Dorsolateral prefrontal cortex (tissue), 122 donors: ENCODE measurements at places on chromosomes 1 and 21.

- DNase-seq = no peak
Observed at GRCh38 chr21:21084179-21084578, 86.0 kb downstream of the NCAM2 start.

DNA sequence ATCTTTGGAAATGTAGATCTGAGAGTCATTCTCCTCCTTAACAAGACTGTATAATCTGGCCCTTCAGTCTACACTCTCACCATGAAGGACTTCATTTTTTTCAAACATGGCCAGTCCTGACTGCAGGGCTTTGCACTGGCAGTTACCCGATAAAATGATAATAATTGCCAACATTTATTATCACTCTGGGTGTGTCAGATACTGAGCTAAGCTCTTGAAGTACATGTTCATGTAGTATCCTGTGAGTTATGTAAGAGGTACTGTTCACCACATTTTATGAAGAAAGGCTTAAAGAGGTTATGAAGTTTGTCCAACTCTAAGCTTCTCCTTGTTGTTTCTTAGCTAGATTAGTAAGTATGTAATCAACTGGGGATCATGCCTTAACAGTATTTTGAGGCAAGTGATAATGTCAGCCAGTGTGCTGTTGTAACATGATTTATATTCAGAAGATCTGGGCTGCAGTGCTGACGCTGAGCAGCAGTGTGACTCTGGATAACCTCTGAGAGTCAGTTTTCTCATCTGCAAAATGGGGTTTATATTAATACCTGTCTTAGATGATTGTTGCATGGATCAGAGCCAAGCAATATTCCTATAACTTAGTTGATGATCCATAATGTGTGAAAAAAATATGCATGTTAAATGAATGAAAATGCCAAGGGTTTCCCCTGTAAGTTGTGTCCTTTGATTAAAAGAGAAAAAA lies 42.1 kb upstream of the LEPR start:
- no peak for DNase-seq

DNA sequence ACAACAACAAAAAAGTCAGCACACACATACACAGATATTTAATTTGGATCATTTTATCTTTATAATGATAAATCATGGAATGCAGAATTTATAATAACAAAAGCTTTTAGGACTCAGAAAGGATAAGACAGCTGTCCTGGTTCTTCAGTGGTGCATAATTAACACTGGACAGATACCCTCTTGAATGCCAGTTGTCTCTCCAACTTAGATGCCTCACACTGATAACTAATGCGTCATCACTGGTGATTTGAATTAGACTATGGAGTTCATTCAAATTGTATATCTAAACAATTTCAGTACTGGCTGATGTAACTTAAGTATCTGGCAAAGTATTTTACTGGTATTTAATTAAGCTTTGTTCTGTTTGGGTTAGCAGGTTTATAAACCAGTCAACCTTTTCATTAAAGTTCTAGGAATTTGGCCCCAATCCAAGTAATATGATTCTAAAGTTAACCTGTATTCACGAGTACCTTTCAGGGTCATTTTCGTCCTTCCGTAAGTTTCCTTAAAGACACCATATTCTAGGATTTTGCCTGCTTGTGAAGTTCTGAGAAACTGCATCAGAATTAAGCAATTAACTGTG lies 1199.5 kb upstream of the TMPRSS15 start:
- no peak for DNase-seq

GRCh38 chr1:157105988-157106812 lies 6.6 kb upstream of the ETV3L start:
- peak; percentile 40 for DNase-seq

GRCh38 chr1:34781071-34781843 lies at the start of gene GJB3:
GJB3 (plus strand) TSS chr1:34781214; CDS start chr1:34784763, 3,549 bp downstream.
- DNase-seq = no peak

DNA sequence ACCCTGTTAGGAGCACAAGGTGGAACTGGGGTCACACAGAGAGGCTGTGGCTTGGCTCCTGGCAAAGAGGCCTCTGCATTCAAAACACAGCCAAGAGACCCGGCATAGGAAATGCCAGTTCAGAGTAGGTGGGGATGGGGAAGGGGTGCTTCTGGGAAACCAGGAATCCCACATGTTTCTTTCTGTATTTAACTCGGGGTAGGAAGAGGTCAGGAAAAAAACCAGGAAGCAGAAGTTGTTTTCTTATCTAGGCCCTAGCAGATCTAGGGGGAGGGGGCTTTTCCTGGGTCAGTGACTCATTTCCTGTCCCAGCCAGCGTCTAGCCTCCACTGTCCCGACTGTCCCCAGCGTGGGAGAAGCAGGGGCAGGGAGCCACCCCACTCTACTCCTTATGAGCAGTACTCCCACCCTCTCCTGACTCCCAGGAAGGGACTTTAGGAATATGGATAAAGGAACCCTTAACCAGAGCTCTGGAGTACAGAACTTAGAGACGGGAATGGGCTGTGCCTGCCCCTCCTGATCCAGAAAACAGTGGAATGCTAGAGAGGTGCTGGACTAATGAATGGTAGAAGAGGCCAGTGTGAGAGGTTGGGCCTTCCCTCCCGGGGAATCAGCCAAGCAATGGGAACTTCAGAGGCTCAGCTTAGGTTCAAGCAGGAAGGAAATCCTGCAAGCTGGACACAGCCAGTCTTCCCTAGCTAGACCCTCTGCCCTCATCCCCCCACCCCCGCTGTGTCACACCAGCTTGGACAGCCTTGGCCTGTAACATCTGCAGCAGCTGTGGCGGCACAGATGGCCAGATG lies 5.7 kb downstream of the FHL3 start:
- DNase-seq = no peak

- DNase-seq = no peak
Observed at GRCh38 chr1:36964830-36965229, 69.5 kb downstream of the GRIK3 start.

DNA sequence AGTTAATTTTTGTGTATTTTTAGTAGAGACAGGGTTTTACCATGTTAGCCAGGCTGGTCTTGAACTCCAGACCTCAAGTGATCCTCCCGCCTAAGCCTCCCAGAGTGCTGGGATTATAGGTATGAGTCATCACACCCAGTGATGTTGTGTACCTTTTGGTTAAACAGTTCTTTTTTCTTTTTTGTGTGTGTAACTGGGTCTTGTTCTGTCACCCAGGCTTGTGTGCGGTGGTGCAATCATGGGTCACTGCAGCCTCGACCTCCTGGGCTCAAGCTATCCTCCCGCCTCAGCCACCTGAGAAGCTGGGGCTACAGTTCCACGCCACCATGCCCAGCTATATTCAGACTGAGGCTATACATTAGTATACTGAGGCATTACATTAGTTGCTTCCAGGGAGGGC lies 37.8 kb downstream of the GABPB2 start:
- no peak for DNase-seq

DNA sequence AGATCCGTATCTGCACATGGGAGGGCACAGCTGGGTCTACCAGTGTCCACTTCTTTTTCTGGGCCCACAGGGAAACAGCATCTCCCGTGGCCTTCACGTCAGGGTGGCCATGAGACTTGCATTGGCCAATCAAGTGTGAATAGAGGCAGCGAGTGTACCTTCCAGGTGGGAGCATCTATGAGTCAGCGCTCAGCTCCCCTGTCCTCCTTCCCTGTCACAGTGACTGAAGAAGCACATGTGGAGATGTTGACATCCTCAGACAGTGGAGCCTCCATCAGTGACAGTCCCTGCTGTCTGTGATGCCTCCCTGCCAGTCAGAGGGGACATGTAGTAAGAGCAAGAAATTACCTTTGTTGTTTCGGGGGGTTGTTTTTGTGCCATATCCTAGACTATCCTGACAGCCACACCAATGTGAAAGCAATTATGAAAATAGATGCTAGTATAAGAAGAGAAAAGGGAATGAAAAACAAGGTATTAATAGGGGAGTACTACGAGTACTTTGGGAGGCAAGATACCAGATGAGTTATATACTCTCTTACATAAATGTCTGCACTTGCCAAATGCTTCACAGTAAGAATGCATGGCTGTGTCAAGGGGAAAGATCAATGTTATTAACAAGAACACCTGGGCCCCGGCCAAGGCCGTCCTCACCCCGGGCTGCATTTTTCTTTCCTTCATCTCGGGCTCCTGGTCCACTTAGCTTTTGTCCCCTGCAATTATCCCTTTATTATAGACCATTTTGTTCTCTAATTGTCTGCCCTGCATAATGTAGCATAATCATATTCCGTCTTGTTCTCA lies 86.0 kb downstream of the MATN1 start:
- no peak for DNase-seq

- DNase-seq = no peak
Observed at GRCh38 chr1:247345881-247346280, 14.2 kb upstream of the ZNF496 start.

- no peak for DNase-seq
Observed at GRCh38 chr21:36703626-36704280, 4.8 kb downstream of the SIM2 start.

GRCh38 chr1:156073110-156073687 lies 9.1 kb downstream of the MEX3A start:
- no peak for DNase-seq

DNA sequence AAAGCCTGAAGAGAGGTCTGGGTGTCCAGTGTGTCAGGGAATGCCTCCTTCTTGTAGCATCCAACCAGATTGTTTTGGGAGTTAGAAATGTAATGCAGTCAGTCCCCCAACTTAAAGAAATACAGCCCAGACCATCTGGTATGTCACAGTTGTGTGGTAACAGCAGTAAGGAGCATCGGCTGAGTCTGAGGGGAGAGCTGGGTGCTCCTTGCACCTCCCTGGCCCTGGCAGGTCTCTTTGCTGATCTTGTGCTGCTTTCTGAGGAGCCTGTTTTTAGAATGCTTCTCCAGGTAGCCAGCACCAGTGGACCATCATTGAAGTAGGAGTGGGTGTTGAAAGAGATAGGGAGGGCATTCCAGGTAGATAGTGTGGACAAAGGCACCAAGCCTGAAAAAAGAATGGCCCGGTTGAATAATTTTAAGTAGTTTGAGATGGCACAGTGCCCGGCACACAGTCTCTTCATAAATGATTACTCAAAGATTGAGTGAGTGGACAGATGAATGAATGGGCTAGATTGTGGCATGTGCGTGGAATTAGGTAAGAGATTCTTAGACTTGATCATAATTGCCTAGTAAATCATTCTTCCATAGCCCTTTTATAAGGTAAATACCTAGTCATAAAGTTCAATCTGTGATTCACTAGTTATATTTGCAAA lies 46.5 kb downstream of the LAMC1 start:
- DNase-seq = no peak

GRCh38 chr1:1068517-1069055 lies 5.5 kb downstream of the RNF223 start:
- no peak for DNase-seq

DNA sequence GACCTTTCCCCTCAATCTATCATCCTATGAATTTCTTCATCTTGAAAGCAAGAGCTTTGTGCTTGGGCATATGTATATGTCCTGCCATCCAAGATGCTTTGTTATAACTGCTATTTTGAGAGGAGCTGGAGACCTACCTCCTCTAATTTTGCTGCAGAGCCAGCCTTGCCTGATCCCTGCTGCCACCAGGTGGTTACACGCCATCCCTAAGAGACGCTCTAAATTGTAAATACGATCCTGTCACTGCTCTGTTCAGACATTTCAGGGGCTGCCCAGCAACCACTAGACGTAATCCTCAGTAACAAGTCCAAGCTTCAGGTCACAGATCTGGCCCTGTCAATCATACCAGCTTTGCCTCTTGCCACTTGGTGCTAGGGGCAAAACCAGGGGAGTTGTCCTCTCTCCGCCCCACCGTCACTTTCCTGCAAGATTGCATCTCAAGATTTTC lies 32.9 kb downstream of the GPA33 start:
- DNase-seq = peak; percentile 62
